ENCODE measurements at places on chromosomes 11 and 22.

- peak; percentile 99 for DNase-seq
Measured at GRCh38 chr11:6481012-6481923, at the start of the genes ARFIP2 and TIMM10B. Gene ARFIP2 (minus strand): TSS chr11:6481331. CDS start chr11:6480421, 910 bp downstream. Gene TIMM10B (plus strand): TSS chr11:6481501. CDS start chr11:6481517, 16 bp downstream.

DNA sequence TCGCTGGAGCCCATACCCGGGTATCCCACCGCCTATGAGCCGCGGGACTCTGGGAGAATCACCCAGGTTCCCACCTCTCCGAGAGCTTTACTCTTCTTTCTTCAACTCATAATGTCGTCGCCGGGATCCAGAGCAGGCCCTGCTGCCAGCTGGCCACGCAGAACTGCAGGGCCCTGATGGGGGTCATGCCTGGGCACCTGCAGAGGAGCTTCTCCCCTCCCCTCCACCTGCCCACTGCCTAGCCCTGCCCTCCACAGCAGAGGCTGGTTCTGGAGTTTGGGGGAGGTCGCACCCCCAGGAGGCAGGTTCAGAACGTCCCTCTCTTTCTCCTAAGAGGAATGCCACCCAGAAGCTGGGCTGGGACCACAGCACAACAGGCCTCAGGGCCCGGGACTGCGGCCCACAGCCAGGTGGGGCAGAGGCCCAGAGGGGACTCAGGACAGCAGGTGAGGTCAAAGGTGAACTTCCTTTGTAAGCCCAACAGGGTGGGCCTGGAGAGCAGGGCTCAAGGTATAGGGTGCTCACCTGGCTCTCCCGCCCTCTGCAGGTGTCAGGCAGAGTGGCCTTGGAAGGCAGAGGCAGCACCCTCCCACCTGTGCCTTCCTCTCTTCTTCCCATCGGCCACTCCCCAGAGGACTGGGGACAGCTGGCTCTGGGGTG, 1.9 kb downstream of the SLC25A45 start:
- DNase-seq: no peak

GRCh38 chr11:28284196-28284595, 176.0 kb downstream of the METTL15 start:
- DNase-seq: no peak

GRCh38 chr11:67586568-67587250, 3.1 kb downstream of the GSTP1 start:
- no peak for DNase-seq

- DNase-seq: no peak
Measured at GRCh38 chr11:19978668-19979518, 181.4 kb downstream of the DBX1 start.

Measured in right hindlimb (tissue), 1 donor.